ENCODE measurements at places on chromosomes 3 and 15.
A peak's percentile ranks its signal among the peaks of the same experiment; 100 is the strongest.

DNA sequence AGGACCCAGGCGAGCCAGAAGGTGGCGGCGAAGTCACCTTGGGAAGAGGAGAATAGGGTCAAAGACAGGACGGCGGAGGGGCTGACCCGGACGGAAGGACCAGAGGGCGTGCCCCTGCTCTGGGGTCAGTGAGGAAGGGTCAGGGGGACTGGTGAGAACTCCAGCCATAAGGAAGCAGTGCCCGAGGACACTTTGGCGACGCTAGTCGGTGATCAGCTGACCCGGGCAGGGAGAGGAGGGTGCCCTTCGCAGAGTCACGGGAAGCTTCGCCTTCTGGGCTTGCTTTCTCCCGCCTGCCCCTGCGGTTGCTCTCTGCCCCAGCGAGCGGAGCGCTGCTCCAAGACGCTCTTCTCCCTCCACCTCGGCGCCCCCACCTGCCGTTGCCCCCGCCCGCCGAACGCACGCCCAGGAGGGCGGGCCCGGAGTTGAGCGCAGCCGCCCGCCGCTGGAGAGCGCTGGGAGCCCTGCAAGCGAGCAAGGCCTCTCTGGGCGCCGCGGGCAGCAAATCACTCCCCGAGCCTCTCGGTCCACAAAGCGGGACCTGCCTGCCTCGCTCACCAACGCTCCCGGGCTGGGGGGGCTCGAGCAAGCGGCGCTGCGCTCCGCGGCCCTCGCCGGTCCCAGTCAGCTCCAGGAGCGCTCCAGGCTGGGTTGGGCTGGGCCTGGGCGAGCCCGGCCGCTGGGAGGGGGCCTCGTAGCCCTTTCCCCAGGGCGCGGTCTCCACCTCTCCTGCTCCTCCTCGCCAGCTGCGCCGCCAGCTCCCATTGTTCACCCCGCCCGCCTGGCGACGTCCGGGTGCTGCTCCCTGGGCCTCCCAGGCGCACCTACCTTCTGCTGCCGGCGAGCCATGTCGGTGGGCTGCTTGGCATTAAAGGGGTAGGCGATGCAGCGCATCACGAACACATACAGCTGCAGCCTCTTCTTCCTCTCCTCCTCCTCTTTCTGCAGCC lies 1.2 kb downstream of the CADPS start:
- no peak for DNase-seq

- no peak for DNase-seq
These were observed 318.9 kb downstream of the BCHE start for GRCh38 chr3:165518346-165518745.

GRCh38 chr3:43477600-43477999 lies 144.2 kb downstream of the ANO10 start:
- DNase-seq, result no peak

DNA sequence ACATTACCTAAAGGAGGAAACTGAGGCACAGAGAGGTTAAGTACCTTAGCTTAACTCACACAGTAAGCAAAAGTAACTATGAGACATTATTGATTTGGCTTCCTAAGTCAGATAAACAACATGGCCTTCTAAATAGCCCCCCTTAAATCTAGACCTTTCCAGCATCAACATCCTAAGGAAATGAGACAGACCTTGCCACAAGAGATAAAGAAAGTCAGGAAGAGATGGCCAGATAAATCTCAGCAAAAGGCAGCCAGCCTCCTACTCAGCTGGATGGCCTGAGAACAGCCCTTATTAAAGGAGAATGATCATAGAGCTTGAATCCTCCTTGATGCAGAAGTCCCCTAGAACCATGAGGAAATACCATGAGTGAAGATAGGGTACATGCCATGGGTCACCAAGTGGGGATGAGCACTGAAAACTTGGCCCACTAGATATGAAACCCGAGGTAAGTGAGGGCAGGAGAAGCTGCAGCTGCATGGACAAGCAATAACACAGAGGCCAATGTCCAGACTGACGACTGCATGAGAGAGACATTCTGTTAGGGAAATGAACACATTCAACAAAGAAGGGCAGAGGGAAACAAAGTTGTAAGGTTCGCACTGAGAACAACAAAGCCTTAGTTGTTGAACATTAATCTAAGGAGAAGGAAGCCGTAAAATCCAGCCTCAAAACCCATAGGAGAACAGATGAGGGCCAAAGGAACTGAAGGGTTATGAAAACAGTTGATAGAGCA lies 69.6 kb downstream of the ZIC4 start:
- no peak for DNase-seq

DNA sequence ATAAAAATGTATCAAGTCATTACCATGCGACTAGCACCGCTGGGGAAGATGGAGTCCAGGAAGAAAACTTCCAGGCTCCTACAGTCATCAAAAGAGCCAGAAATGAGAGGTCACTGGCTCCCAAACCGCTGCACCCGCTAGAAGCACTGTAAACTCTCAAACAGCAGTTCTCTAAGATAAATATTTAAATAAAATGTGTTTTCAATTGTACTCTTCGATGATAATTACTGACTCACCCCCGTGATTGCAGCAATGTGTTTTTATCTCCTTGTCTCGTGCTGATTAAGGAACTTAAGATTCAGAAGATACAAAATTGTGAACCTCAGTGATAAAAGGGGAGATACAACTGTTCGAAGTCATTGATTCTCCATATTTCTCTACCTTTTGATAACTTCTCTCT lies 45.8 kb upstream of the FOXP1 start:
- no peak for DNase-seq

- DNase-seq, result no peak
These were observed 81.4 kb upstream of the GUCA1C start for GRCh38 chr3:109035082-109035481.

GRCh38 chr3:102036017-102036416 lies 186.7 kb downstream of the NFKBIZ start:
- DNase-seq, result no peak

GRCh38 chr3:38581774-38582173 lies 67.7 kb downstream of the SCN5A start:
- DNase-seq, result peak; percentile 28

DNA sequence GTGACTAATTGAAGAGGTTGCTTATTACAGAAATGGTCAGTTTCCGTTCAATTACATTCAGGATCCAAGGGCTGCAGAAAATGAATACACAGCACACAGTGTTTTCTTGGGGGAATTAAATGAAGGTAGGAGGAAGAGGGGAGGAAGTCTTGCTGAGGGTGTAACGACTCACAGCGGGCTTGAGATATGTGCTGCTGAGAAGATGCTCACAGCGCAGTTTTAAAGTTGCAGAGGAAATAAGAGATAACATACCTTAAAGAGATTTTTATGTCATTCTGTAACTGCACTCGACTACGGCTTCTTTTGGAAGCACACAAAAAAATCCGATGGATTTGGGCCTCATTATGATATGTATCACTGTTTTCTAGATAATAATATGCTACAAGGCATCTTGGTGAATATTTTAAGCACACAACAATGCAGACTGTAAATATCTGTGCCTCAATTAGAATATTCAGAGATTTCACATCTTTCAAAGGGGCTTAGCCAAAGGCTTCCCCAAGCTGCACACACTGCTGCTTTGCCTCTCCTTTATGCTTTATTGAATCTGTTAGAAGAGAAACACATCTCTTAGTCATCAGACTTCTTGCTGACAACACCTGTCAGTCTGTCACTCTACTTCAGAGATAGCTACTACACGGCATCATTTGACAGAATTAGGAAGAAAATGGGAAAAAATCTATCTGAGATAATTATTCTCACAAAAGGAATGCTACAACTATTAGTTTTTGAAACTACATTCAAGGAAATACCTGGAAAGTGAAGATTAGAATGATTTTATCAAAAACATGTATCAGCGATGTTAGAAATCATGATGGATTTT lies 773.2 kb downstream of the OTOL1 start:
- no peak for DNase-seq

GRCh38 chr3:145124900-145125678 lies 1035.9 kb downstream of the PLOD2 start:
- no peak for DNase-seq

DNA sequence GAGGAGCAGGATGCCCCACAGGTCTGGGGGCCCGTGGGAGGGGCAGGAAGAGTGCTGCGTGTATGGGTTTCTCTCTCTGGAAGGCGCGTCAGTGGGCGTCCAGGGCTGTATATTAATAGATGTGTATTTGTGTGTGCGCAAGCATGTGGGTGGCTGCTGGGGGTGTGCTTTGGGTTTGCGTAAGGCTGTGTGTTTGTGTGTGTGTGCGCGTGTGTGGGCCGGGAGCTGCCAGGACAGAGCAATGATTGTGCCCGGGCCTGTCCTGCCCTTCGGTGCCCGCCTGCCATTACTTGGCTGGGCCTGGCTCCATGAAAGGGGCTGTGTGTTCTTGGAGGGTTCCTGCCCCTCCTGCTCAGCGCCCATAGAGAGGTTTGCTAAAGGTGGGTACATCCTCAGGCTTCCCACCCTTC lies 16.3 kb downstream of the CSPG4 start:
- DNase-seq, result no peak

GRCh38 chr3:123344907-123345594 lies 103.8 kb downstream of the ADCY5 start:
- DNase-seq, result no peak

- no peak for DNase-seq
These were observed 72.6 kb downstream of the MYO1E start for GRCh38 chr15:59299929-59300617.

DNA sequence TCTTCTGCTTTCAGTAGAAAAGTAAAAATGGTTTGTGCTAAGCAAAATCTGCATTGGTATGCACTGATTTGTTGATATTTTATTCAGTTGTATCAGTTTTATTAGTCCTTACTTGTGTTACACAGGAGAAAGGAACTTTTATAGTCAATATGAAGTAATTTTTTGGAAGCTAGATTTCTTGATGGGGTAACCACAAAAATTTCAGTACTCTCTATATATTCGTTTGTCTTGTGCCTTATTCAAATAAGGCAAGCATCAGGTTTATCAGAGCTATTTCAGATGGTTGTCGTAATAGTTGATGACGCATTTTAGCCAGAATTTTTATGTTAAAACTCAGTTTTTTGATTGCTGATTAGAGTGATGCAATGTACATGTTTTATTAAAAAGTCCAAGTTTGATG lies 50.7 kb upstream of the NIPA1 start:
- DNase-seq, result no peak

DNA sequence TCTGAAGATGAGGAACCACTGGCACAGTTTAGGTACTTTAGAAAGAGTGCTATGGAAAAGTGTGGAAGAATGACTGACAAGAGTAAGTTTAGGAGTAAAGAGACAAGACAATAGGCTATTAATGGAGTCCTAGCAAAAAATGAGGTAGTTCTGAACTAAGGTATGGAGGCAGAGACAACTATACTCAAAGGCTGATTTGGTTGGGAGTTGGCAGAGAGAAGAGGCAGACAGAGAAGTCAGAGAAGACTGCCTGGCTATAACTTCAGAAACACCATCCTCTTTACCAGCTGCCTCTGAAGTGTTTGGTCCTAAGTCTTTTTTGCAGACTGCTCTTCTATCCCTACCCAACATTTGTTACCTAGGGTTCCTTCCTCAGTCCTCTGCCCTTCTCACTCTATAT lies 19.2 kb downstream of the DYNC1LI1 start:
- DNase-seq, result no peak

GRCh38 chr3:104887069-104887468 lies 479.6 kb upstream of the ALCAM start:
- DNase-seq, result no peak

- no peak for DNase-seq
These were observed 13.8 kb downstream of the TSPAN3 start for GRCh38 chr15:77057072-77057471.

GRCh38 chr3:151002003-151002981 lies 29.8 kb upstream of the CLRN1 start:
- no peak for DNase-seq

DNA sequence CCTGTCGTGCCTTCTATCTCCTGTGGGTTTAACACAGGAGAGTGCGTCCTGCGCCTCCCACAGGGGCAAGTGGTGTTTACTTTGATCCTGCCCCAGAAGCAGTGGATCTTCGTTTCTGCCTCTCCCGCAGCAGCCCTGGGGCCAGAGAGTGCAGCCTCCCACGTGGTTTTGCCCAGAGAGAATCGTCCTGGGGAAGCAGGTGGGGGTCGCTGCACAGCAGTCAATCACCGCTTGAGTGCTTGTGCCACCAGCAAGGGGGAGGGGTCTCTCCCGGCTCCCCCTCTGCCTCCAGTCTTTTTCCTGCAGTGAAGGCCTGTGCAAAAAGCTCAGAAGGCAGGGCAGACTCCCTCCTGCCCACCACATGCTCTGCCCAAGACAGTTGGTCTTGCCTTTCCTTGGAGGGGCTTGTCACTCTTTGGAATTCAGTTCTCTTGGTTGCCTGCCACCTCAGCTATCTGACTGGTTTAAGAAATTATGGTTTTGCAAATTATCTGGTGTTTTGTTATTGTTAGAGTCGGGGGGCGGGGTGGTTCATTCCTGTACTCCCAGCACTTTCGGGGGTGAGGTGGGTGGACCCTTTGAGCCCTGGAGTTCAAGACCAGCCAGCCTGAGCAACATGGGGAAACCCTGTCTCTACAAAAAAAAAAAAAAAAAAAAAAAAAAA lies 26.9 kb downstream of the STOML1 start:
- DNase-seq, result no peak

DNA sequence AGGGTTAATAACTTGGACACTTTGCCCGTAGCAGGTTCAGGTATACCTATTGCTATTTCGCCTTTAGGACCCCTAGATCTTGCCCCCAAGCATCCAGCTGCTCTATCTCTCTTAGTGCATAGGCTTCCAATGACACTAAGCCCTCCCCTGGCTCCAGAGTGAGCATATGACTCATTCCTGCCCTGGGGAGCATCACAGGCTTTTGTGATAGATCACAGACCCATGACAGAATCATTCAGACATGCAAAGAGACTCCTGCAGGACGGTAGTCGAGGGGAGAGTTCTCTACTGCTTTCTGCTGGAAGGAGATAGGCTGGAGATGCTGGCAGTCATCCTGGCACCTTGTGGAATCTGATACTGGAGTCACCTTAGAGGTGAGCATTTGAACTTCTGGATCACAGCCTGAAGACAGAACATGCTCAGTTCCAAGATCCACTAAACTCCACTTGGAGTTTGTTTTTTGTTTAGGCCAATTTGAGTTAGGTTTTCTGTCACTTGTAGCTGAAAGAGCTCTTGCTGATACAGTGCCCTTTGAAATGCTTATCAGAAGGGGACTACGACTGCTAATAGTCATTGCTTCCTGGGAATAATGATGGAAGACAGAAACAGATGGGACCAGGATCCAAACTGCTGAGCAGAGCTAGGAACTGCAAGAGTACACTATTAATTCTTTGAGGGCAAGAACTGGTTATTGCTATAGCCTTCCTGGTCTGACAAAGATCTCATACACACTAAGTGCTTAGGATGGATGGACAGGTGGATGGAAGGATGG lies 11.0 kb downstream of the LYSMD2 start:
- DNase-seq, result no peak
